ENCODE measurements at places on chromosomes 13 and 19.

DNA sequence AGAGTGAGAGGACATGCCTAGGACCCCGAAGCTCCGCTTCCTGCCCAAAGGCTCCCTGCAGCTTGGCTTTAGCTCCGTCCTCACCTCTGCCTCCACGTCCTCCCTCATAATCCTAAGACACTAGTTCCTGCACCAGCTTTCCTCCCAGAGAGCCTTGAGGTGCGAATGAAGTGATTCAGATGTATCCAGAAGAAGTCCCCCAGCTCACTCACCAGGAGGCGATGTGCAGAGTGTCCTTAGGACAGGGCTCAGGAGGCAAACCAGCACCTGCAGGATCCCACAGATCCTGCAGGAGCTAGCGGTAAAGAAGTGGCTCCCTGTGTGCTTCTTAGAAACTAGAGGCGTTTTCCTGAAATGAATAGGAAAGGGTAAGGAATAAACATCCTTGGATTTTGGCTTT, 109.7 kb downstream of the HSPH1 start:
- DNase-seq = no peak

DNA sequence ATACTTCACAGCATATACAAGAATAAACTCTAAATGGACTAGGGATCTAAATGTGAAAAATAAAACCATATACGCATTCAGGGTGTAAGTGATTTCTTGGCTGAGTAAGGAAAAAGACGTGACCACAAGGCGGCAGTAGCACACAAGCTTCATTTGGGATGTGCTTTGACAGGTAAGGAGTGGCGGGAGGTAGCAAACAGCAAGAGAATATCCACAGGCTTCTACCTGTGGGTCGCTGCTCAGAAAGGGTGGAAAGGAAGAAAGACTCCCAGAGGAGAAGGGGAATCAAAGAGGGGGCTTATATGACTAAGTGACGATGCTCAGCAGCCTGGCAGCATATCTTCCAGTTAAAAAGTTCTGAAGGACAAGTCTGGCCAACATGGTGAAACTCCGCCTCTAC, 2.5 kb upstream of the ZNF121 start:
- peak; percentile 66 for DNase-seq

DNA sequence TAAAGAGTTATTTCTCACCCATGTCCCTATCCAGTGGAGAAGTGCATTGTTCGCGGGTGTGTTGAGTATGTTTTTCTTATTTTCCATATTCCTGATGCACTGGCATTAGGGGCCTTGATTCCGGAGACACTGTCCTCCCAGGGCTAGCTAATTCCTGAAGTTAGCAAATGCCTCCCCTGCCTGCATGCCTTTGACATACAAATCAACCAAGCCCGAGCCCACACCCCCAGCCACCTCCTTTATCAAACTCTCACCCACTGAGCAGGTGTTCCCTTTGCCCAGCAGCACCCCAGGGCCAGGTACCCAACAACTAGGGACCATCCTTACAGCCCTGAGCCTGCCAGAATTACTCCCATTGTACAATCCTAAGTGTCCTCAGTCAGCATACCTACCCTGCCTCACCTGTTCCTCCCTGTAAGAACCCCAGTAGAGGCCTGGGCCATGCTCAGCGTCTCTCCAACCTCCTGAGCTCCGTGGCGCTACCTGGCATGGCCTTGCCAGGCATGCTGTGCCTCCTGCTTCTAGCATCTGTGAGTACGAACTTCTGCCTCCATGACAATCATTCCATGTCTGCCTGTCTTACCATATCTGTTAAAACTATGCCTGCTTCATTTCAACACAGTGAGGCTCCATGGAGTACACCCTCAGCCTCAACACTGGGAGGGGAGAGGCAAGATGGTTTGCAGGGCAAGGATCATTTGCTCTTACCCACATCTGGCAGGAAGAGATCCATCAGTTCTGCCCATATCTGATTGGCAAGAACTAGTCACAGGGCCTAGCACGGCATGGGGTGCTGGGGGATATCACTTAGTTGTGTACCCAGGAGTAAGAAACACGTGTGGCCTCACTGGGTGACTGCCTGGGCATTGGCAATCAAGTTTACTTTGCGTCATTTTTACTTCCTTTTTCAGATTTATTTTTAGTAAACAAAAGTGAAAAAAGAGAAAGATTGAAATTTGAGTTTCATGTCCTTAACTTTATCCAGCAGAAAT, 203.9 kb downstream of the SHISA2 start:
- DNase-seq = no peak

GRCh38 chr19:29612801-29613595, 6.9 kb downstream of the POP4 start:
- DNase-seq = no peak

GRCh38 chr19:19098703-19099632, 35.2 kb downstream of the SLC25A42 start:
- no peak for DNase-seq

- no peak for DNase-seq
These were observed 401 bp upstream of the ZNF765 start for GRCh38 chr19:53394522-53394973.

- no peak for DNase-seq
These were observed 23.3 kb downstream of the PRR12 start for GRCh38 chr19:49614096-49614833.

DNA sequence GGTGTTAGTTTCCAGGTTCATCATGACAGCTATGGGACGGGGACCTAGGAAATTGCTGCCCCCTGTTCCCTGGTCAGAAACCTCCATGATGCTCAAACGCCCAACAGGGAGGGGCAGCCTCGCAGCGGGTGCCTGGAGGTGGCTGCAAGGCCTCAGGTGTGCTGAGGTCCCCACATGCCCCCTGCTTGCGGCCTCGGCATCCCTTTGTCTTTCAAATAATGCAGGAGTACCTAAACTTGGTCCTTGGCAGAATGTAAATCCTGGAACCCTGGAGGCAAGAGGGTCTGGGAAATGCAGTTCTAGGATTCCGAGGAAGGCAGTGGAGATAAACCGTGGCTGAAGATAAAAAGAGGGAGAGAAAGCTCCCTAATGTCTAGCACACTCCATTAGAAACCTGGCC, 52.4 kb downstream of the SKA3 start:
- DNase-seq = no peak

DNA sequence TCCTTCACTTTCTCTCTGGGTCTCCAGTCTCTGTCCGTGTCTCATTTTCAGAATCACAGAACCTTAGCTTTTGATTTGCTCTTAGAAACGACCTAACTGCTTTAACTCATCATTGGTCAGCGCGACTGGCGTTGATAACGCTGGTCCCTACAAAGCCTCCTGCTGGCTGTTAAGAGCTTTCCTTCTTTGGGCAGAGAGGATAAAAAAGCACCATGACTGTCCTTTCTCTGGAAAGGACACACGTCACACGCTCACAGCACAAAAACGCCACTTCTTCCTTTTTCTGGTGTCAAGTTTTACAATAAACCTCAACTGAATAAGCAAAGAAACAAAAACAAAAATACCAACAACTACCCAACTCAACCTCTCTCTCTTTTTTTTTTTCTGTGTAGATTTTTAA, 1.7 kb upstream of the KLK12 start:
- no peak for DNase-seq
